ENCODE measurements at places on chromosomes 13 and 19.

DNA sequence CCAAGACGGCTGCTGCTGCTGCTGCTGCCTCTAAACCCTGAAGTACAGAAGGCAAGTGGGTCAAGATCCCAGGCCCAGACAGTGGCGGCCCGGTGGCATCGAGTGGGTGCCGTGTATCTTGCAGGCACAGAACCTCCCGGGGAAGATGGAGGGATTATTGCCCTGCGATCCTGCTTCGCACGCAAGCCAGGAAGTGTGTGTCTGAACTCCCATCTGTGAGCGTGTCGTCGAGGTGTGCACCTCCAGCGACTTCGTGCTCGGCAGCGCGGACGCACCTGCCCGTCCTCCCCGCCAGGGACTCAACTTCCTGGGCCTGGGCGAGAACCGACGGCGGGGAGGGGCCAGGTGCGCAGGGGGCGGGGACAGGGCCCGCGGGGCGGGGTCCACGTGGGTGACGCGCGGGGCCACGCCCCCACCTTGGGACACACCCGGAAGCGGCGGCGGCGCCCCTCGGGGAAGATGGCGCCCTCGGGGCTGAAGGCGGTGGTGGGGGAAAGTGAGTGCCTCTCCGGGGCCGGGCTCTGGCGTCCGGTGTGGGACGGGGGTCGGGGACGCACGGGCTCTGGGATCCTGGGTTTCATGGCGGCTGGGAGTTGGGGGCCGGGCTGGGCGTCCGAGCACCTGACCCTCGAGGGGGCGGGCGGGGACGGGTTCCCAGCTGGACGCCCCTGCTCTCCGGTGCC lies at the start of gene STXBP2:
Gene STXBP2 (plus strand): TSS at position 420 of the 683 bp plus-strand sequence. CDS start 40 bp downstream, at position 460.
- DNase-seq = peak; percentile 19

GRCh38 chr19:42335971-42336370 lies 10.5 kb downstream of the MEGF8 start:
- DNase-seq = no peak

- DNase-seq = no peak
Observed at GRCh38 chr13:20272588-20273171, 40.6 kb upstream of the GJB6 start.

DNA sequence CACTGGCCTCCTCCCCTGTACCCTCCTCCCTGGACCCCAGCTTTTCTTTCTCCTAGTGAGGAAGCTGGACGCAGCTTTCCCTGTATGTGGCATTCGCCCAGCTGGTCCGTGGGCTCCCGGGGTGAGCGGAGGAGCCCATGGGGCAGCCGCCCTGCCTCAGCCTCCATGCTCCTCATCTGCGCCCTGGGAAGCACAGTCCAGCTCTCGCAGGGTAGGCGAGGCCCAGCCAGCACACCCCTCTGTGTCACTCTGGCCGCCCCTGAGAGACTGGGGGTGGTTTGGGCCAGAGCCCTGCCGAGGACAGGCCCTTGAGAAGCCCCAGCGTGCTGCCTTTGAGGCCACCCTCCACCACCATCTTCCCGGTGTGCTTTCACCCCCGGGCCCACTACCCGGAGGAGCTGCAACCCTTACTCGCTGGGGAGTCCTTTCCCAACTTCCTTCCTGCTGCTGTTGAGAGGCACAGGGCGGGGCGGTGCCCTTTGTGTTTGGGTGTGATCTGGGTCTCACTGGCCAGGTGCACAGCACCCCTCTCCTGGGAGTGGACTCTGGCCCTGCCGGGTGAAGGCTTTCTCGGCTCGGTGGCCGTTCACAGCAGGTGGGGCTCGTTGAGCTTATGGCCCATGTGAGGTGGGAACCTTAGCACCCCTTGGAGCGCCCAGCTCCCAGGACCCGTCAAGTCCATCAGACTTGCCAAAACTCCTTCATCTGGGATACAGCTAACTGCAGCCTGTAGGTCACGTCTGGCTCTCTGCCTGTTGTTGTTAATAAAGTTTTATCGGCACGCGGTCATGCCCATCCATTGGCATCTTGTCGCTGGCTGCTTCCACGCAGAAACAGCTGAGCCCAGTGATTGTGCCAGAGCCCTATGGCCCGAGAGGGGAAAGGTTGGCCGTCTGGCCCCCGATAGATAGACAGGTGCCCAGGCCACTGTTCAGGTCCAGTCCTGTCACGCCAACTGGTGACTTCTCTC lies 3.2 kb downstream of the NCLN start:
- DNase-seq = no peak

DNA sequence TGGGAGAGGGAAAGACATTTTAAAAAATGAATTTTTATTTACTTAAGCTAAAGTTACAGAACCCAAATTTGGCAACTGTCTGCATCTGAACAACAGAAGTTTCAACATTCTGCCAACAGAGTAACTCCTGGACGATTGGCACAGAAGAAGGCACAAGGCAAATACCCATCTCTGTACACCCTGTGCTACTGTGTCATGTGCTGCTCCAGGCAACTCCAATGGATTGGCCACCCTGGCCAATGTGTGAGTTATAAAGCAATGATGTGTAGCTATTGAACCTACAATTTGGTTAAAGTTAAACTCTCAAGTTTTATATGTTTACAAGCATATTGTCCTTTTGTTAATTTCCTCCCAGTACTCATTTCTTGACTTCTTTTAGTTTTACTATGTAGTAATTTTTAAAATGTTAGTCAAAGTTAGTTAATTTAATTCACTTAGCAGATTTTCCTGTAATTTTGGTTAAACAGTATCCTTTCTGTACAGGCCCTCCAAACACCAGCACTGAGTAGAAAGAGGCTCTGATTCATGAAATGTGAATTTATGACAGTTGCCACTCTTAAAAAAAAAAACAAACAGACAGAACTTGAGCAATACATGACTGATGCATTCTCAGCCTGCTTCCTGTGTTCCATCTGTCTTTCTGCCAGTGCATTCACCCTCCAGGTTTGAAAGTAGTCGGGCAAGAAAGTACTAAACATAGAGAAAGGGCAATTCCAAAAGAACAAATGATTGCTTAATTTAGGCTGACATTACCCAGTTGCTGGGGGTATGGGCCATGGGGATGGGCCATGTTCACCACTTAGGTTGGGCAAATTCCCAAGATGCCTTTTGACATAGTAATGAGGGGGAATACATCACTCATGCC lies 5.9 kb downstream of the STARD13 start:
- no peak for DNase-seq

Data from ascending aorta (tissue), 2 donors.